ENCODE measurements at places on chromosomes 1 and 21.

DNA sequence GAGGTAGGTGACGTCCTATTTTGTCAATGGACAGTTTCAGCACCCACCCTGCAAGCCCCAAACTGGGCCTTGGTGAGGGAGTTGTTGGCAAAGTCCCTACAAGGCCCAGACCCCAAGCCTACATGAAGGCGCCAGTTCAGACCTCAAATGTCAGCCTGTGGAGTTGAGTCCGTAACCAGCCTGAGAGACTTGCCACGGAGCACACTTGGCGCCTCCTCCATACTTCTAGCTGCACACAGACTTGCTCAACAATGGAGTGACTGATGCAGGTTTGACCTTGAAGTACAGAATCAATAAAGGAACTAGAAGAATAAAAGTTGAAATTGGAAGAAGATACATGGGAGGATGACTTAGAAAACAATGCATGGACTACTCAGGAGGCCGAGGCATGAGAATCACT lies 134.3 kb downstream of the PROX1 start:
- DNase-seq: no peak

GRCh38 chr1:102863704-102864103 lies 244.6 kb downstream of the COL11A1 start:
- DNase-seq: no peak

DNA sequence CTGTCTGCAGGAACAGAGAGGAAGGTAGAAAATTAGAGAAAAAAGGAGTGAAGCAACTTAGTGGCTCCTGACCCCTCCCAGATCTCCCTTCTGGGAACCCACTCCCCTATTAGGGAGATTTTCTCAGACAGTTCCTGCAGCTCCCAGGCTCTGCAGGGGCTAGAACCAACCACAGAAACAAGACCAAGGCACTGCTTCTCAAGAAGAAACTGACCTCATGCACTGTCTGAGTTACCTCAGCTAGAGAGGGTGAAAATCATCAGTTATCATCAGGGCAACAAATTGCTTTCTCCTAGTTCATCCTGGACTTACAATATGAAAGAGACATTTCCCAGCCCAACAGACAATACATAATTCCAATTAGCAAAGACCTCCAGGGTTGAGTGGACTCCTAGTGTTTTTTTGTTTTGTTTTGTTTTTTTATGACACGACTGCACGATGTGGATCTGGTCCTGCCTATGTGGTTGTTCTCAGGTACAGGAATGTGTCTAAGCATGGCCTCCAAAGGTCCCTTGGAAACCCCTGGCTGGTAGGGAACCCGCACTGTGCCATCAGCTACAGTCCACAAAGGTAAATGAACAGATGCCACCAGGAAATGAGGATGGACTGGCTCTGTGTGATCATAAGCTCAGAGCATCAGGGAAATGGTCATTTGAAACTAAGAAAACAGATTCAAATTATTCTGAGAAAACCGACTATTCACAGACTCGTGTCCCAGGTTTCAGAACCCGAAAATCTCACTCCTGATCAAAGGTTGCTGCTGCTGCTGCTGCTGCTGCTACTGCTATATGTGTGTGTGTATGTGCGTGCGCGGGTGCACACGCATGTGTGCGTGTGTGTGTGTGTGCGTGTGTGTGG lies 65.3 kb downstream of the LAMC2 start:
- no peak for DNase-seq

- DNase-seq: no peak
These were observed 62.5 kb downstream of the SCCPDH start for GRCh38 chr1:246786606-246787238.

GRCh38 chr1:109880971-109881894 lies 29.4 kb upstream of the CSF1 start:
- DNase-seq: no peak

- no peak for DNase-seq
These were observed 25.3 kb downstream of the PADI2 start for GRCh38 chr1:17093822-17094393.

GRCh38 chr1:211327346-211327921 lies 801 bp downstream of the TRAF5 start:
- DNase-seq: no peak

DNA sequence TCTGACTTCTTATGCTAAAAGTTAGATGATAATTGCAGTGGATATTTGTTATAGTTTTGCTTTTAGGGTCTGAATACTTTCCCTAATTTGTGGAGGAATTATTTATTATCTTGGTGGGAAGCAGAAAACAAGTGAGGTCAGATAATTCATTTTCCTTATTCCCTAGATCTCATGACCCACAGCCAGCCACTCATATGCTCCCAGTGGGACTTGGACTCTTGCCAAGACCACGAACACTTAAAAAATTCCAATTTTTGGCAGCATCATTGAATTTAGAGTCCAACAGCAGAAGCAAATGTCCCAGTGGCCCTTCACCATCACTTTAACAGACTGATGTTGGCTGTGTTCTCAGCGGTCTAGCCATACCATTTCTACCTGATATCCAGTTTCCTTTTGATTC lies 204.2 kb downstream of the HMCN1 start:
- DNase-seq: no peak

DNA sequence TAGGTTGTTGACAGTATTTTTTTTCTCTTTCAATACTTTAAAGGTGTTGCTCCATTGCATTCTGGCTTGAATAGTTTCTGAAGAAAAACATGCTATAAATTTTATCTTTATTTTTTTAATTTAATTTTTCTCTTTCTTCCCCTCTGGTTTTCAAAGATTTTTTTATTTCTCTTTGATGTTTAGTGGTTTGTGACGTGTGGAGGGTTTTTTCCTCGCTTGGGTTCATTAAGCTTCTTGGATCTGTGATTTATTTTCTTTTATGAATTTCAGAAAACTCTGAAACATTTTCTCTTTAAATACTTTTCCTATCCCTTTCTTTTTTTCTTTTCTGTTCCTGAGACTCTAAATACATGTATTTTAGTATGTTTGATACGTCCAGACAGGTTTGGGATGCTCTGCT lies 9.3 kb downstream of the SLC30A7 start:
- no peak for DNase-seq

DNA sequence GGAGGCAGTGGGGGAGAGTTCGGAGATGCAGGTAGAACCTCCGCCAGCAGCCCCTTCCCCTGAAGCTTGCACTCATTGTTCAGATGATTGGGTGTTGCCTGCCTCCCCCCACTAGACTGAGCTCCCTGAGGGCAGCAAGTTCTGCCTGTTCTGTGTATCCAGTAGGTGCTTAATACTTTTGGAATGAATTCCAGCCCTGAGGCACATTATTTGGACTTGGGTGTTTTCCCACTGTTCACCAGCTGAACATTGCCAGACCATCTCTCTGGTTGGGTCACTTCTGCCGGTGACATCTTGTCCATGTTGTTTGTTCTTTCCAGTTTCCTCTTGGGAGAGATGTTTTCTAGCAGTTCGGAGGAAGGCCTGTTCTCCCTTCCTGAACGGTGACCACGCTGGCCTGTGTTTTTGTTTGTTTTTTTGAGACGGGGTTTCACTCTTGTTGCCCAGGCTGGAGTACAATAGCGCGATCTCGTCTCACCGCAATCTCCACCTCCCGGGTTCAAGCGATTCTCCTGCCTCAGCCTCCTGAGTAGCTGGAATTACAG lies 48.7 kb downstream of the SPSB1 start:
- DNase-seq: no peak

- no peak for DNase-seq
These were observed 172.9 kb upstream of the HOOK1 start for GRCh38 chr1:59641836-59642235.

- no peak for DNase-seq
These were observed 357.0 kb downstream of the TTLL7 start for GRCh38 chr1:83641796-83642443.

DNA sequence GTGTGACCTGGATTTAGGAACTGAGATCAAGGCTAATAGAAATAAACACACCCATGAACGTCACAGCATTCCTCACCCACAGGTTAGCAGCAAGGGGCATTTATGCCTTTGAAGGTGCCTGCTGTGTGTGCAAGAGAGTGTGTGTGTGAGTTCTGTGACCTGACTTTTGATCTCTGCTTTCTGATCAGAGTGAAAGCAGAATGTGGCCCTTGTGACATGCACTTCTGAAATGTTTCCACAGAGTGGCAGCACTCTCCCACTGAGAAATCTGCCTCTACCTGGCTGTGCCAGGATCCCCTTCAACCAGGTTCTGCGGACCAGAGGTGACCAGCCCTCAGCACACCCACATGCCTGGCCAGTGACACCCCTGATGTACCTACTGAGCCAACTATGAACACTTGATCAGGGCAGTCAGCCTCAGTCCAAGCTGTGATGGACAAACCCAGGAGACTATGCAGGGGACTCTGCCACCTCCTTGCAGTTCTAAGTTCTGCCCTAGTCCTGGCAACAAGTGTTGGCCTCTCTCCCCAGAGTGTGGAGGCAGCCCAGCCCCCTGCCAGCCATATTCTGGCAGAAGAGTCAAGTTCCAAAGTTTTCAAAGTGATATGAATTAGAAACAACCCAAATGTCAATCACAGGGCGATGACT lies 41.0 kb downstream of the RXRG start:
- no peak for DNase-seq

DNA sequence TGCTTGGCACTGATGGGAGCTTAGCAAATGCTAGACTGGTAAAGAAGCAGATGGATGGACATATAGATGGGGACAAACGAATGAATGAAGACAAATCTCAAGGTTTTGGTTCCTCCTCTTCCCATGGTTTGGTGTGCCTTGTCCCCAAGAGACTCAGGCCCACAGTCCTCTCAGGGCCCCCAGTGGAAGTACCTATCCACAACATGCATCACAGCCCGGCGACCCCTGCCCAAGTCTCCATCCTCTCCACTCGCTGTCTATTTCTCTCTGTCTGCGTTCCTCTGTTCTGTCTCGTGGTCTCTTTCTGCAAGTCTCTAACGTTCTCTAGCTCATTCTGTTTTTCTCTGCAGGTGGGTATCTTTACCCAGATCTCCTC lies 85.8 kb downstream of the GLIS1 start:
- no peak for DNase-seq

DNA sequence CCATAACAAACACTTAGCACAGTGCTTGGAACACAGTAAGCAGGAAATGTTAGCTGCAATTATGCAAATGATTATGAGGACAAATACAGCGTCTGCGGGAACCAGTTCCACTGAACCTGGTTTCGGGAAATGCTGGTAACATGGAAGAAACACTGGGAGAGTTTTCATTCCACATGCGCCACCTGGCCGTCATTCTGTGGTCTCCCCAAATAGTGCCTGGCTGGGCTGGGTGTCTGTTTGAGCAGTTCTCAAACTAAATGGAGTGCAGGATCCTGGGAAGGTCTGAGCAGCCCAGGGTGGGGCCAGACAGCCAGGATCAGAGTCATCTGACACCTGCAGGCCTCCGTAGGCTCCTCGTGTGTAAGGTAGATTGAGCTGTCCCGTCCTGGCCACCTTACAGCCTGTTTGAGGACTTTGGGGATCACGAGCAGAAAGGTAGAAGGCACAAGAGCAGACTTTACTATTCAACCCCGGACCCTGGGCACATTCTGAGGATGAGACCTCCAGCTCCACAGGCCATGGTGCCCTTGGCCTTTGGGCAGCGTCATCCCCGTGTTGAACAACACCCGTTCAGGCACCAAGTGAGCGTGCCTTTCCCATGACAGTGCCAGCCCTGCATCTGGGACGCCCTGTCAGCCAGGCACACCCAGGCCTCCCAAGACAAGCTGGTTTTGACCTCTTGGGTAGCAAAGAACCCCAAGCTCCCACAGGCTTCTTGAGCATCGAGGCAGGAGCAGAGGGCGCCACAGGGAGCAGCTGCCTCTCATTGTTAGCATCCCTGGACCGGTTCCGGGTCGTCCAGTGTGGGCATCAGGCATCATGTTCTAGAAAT lies 101.9 kb downstream of the PRDM2 start:
- DNase-seq: no peak

DNA sequence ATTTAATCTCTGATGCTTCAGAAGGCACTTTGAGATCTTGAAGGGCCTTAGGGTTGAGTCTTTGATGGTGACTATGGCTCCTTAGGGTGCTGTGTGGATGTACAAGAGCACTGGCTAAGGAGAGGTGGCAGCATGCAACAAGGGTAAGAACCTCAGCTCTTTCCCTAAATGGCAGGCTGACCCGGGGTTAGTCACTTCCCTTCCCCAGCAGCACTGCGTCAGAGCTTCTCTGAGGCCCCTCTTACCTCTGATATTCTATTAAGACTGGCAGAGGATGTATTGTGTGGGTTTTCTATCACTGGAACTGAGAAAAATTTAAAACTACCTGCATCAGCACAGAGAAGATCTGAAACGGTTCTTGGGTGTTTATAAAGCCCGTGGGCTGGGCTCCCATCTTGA lies 11.8 kb downstream of the C1orf116 start:
- DNase-seq: no peak

- no peak for DNase-seq
These were observed 59.6 kb upstream of the ST6GALNAC5 start for GRCh38 chr1:76807543-76808260.

GRCh38 chr1:67459068-67459467 lies 28.9 kb upstream of the SERBP1 start:
- no peak for DNase-seq

- no peak for DNase-seq
These were observed 109.4 kb downstream of the NAV1 start for GRCh38 chr1:201648066-201648906.

GRCh38 chr1:33971913-33972312 lies 108.0 kb downstream of the HMGB4 start:
- DNase-seq: no peak

- DNase-seq: no peak
These were observed 545.2 kb upstream of the CAMK1G start for GRCh38 chr1:209038316-209038715.

- no peak for DNase-seq
These were observed 8.3 kb downstream of the CNR2 start for GRCh38 chr1:23904748-23905357.

DNA sequence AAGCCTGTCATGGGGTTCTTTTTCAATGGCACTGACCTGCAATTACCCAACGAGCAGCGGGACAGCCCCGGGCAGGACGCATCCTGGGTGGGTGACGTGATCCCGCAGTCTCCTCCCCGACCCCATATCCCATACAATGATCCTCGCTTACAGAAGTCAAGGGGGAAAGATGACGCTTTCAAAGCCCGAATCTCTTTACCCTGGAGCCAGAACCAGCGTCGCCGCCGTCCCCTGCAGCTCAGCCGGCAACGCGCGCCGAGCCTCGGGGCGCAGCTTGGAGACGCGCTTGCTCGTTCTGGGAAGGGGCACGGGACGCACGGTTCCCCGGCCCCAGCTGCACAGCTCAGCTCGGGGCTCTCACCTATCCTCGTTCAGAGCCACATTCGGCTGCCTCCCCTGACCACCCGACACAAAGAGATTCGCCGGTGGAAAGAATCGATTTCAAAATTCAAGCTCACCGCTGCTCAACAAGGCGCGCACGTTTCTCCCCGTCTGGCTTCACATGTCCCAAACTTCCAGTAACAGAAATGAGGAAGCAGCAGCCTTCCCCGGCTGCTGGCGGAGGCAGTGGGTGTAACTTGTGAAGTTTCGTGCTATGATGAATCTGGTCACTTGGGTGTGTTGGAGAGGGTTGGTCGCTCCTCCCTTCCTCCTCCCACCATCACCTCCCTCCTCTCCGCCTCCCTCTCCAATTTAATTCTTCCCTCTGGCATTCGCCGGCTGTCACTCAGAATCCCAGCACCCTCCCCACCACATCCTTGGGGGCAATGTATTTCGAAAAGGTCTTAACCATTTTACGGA lies at the start of gene TIAM1:
TSS of gene TIAM1 (minus strand) at position 582 of the 801 bp plus-strand sequence. CDS start 77,289 bp downstream, outside the sequence.
- no peak for DNase-seq

- DNase-seq: no peak
These were observed 410.1 kb downstream of the OMA1 start for GRCh38 chr1:58136387-58136786.
